RWPE2 (cell line): ENCODE measurements at places on chromosomes 16 and 17.

- no peaks in the 10 kb centered on the region for H3K4me1 ChIP-seq
- H3K36me3 ChIP-seq: no peaks in the 10 kb centered on the region
- DNase-seq: no peak
- H3K4me3 ChIP-seq: no peak overlapping the region
- no peak overlapping the region for H3K27ac ChIP-seq
- H3K27me3 ChIP-seq: no peaks in the 10 kb centered on the region
Observed at GRCh38 chr17:68385490-68386215, 71.6 kb downstream of the WIPI1 start.

DNA sequence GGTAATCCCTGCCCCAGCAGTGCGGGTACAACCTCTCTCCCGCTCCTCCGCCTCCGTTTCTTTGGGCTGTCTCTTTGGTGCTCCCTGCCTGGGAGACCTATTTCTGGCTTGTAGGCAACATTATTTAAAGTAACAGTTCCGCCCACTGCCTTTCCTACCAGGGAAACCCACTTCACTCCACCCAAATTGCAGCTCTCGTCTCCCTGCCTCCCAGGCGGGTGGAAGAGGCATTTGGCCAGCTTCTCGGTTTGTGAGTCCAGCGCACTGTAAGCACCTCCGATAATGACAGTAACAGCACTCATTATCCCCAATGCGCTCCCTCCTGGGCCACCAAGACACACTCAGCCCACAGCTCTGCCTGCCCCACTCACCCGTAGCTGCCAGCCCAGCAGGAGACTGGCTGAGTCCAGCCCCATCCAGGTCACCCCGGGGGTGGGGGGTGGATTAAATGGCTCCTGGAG lies 165.1 kb upstream of the CDC42EP4 start:
- peaks cover 2% of the 10 kb centered on the region for H3K4me1 ChIP-seq
- DNase-seq: no peak
- peaks cover 6% of the 10 kb centered on the region for H3K27me3 ChIP-seq
- no peak overlapping the region for H3K4me3 ChIP-seq

DNA sequence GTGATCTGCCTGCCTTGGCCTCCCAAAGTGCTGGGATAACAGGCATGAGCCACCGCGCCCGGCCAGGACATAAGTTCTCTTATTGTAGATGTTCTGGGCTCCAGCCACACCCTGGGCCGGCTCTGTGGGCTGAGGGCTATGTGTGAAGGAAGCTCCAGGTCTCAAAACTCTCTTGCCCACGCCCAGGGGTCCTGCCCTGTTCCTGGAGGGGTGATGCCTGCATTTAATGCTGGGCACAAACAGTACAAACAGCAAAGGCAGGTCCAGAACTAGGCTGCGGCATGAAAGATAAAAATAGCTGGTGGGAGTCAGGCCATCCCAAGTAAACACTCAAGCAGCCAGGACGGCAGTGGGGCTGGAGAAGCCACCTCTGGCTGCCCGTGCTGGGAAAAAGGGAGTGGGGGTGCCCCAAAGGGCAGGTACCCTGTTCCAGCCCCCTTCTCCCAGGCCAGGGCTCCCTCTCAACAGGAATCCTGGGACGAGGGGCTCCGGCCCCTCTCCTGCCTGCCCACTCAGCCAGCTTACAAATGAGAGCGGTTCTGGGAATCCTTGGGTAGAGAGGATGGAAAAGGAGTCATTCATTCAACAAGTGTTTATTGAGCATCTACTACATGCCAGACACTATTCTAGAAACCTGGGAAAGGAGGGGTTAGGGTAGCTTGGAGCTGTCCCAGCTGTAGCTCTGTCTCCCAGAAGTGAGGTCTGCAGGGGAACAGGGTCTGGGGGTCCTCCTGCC lies 4.6 kb downstream of the TRIM47 start:
- peaks cover 18% of the 10 kb centered on the region for H3K36me3 ChIP-seq
- peak overlapping the region; percentile 96 for H3K27ac ChIP-seq
- DNase-seq: no peak
- H3K4me1 ChIP-seq: peaks cover 38% of the 10 kb centered on the region
- no peak overlapping the region for H3K4me3 ChIP-seq
- no peaks in the 10 kb centered on the region for H3K27me3 ChIP-seq

GRCh38 chr16:81900014-81900413 lies 111.3 kb downstream of the SDR42E1 start:
- H3K27me3 ChIP-seq: no peaks in the 10 kb centered on the region
- H3K27ac ChIP-seq: no peak overlapping the region
- H3K4me3 ChIP-seq: no peak overlapping the region

DNA sequence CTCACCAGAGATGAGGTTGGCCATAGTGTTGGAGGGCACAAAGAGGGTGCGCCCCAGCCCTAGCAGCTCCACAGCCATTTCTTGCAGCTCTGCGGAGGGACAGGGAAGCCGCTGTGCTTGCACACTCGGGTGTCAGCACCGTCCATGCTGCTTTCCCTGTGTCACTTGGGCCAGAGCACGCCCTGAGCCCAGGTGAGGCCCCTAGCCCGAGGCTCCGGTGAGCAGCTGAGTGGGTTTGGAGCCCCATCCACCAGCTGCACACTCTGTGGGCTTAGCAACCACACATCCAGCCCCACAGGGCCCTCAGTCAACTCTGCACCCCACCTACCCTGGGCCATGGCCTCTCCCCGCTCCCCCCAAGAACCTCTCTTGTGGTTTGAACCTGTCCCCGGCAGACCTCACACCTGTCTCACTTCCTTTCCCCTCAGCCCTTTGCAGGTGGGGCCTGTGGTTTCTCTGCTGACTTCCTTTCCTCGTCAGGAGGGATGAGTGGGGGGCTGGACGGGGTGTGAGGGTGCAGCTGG lies 20.7 kb downstream of the TMEM235 start:
- no peak overlapping the region for H3K27ac ChIP-seq
- DNase-seq: peak; percentile 52
- H3K36me3 ChIP-seq: no peaks in the 10 kb centered on the region
- no peak overlapping the region for H3K4me3 ChIP-seq
- H3K4me1 ChIP-seq: peaks cover 6% of the 10 kb centered on the region
- no peaks in the 10 kb centered on the region for H3K27me3 ChIP-seq
